ENCODE measurements at places on chromosomes 2 and 18.

DNA sequence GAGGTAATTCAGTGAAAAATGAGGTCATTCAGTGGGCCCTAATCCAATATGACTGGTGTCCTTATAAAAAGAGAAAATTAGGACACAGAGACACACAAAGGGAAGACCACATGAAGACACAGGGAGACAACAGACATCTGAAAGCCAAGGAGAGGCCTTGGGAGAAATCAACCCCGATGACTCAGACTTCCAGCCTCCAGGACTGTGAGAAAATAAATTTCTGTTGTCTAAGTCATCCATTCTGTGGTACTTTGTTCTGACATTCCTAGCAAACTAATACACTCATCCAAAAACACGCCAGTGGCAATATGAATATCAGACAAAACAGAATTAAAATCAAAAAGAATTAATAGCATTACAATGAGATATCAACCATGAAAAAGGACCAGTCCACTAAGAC is 303.7 kb downstream of the SS18 start:
- peak; percentile 94 for DNase-seq

DNA sequence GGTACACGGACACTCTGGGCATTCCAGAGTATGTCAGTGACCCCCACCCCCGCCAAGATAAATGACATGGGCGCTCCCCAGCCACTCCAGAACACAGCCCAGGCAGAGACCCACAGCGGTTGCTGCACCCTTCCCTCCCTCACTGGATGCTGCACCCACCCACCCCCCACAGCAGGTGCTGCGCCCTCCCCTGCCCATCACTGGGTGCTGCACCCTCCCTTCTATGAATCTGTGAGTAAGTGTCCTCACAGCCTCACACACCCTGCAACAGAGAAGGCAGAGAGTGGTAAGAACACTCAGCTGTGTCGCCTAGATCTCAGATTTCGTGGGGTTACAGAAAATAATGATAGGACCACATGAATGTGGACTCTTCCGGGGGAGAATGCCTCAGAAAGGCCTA is 23.5 kb downstream of the CHMP1B start:
- no peak for DNase-seq

DNA sequence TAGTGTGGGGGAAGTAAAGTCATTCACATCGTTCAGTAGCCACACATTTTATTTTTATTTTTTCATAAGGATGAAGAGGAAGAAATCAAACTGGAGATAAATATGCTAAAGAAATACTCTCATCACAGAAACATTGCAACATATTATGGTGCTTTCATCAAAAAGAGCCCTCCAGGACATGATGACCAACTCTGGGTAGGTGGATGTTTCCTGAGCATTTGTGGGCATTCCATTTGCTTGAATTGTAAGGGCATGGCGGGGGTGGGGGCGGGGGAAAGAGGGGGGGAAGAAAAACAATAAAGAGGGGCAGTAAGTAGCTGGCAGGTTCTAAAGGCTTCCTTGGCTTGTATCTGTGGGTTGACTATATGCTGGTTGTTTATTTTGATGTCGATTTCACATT is 126.4 kb downstream of the MAP4K4 start:
- DNase-seq = peak; percentile 85

GRCh38 chr2:38702413-38702812 is 36.5 kb downstream of the GALM start:
- peak; percentile 92 for DNase-seq

DNA sequence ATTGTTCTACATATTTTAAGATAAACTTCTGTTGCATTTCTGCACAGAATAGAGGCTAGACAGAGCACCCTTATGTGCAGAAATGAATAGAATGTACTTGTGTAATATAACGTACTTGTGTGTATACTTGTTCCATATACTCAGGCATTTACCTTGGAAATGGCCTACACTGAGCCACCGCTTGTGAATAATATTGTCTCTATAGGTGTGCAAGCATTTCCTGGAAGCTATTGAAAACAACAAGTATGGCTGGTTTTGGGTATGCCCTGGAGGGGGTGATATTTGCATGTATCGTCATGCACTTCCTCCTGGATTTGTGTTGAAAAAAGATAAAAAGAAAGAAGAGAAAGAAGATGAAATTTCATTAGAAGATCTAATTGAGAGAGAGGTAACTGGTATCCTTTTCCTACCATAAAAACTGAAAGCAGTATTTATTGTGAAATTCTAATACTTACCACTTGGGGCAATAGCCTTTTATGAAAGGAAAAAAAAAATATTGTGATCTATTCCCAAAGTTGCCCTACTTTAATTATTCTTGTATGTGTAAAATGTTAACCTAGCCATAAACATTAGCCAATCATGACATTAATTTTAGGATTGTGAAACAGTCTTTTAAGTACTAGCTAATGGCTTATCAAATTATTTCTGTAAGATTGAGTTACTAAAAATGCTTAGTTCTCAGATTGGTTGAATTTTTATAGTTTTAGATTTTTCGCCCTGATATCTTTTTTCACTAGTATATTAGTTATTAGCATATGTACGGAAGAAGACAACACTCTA is 18.0 kb downstream of the ZC3H15 start:
- peak; percentile 57 for DNase-seq

GRCh38 chr18:51400721-51401120 is 203.2 kb upstream of the MEX3C start:
- DNase-seq = no peak

DNA sequence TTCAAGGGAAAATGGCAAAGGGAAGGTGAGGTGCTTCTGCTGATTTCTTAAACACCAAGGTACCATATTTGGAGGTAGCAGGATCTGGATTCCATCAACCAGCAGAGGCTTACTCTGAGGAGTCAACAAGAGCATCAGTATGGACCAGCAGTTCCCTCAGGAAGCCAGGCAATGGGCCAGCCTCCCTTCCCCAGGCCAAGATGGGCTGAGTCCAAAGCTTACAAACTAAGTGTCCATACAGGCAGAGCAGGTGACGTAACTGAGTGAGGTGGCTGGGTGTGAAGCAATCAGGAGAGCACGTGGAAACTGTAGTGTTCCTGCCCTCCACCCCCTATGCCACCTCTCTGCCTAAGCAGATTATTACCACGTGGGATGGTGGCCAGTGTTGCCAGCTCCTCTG is 134.2 kb upstream of the HNRNPA3 start:
- DNase-seq = peak; percentile 73

- no peak for DNase-seq
These were observed 23.4 kb upstream of the TANK start for GRCh38 chr2:161136696-161137324.

DNA sequence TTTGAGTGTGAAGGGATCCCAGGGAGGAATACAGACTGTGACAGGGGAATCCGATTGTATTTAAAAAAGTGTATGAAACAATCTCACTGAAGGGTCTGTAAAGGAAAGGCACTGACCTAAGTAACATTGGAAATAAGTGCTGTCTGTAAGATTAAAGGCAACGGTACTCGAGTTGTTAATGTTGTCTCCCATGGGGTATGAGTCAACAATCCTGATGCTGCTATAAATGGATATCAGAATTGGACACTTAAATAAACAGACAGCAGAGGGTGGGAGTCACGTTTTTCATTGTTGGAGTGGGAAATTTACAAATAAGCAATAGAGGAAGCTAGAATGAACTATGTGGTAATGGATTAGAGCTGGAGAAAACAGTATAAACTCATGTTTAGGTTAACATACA is 452.4 kb upstream of the RGPD4 start:
- DNase-seq = no peak

DNA sequence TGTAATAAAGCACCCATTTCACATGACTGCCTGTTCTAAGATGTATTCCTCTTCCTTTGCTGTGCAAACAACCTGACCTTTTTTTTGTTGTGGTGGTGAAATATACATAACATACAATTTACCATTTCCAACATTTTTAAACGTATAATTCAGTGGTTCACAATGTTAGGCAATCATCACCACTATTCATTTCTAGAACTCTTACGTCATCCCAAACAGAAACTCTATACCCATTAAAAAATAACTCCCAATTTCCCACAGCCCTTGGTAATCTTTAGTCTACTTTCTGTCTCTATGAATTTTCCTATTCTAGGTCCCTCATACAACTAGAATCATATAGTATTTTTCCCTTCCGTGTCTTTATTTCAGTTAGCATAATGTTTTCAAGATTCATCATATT is 36.7 kb downstream of the RND3 start:
- peak; percentile 8 for DNase-seq
